A549 treated with ZK216348 at 1 μM for 4 hours (cell line): ENCODE measurements at places on chromosomes 4 and X. TPM values are rescaled to one million over a fixed set of nuclear protein-coding genes. Genes with fewer than 3 reads are reported as not detected.

The FABP2 gene
- total RNA-seq: not detected in 5 replicates

The TMPRSS11A gene
- not detected in 5 replicates for total RNA-seq

The BEND4 gene
- total RNA-seq: not detected in 5 replicates

The TKTL2 gene
- total RNA-seq: not detected in 5 replicates

The ARSD gene
- 12.0 to 16.4 TPM (median 13.3 TPM) in 5 replicates for total RNA-seq

The PTPN13 gene
- total RNA-seq: 3.4 to 5.2 TPM (median 4.2 TPM) in 5 replicates

The EXOC1L gene
- total RNA-seq: not detected in 5 replicates

The CXorf51B gene
- not detected in 5 replicates for total RNA-seq

The PHKA1 gene
- total RNA-seq: 21.8 to 29.2 TPM (median 28.2 TPM) in 5 replicates

The UGT2B11 gene
- 0.06 to 0.17 TPM (median 0.09 TPM) in 3 of 5 replicates, not detected in the others for total RNA-seq

The ITM2A gene
- total RNA-seq: 0.38 to 0.66 TPM in 2 of 5 replicates, not detected in the others

The CNKSR2 gene
- total RNA-seq: 2.5 to 5.3 TPM (median 3.1 TPM) in 5 replicates

The UPF3B gene
- total RNA-seq: 17.9 to 30.4 TPM (median 18.7 TPM) in 5 replicates

The PARM1 gene
- 0.41 to 0.60 TPM (median 0.48 TPM) in 5 replicates for total RNA-seq

The HHIP gene
- 0.72 to 1.6 TPM (median 1.3 TPM) in 5 replicates for total RNA-seq

The ZNF141 gene
- total RNA-seq: 2.4 to 3.1 TPM (median 2.7 TPM) in 5 replicates

The ARHGAP6 gene
- total RNA-seq: not detected in 5 replicates

The GPR82 gene
- not detected in 5 replicates for total RNA-seq

The CD40LG gene
- total RNA-seq: not detected in 5 replicates

The FAAH2 gene
- 0.18 to 0.36 TPM in 2 of 5 replicates, not detected in the others for total RNA-seq

The AMMECR1 gene
- 4.4 to 7.7 TPM (median 6.3 TPM) in 5 replicates for total RNA-seq

The CXorf49 gene
- not detected in 5 replicates for total RNA-seq

The SPOCK3 gene
- total RNA-seq: 0.19 to 0.53 TPM (median 0.35 TPM) in 3 of 5 replicates, not detected in the others

The PFKFB1 gene
- 0.11 to 0.20 TPM (median 0.19 TPM) in 3 of 5 replicates, not detected in the others for total RNA-seq

The CCNB3 gene
- total RNA-seq: 0.31 to 2.1 TPM (median 0.82 TPM) in 5 replicates

The SSX3 gene
- not detected in 5 replicates for total RNA-seq
